ENCODE measurements at places on chromosomes 16 and 17.

GRCh38 chr16:8795091-8795490, 2.3 kb downstream of the TMEM186 start:
- no peak for DNase-seq

DNA sequence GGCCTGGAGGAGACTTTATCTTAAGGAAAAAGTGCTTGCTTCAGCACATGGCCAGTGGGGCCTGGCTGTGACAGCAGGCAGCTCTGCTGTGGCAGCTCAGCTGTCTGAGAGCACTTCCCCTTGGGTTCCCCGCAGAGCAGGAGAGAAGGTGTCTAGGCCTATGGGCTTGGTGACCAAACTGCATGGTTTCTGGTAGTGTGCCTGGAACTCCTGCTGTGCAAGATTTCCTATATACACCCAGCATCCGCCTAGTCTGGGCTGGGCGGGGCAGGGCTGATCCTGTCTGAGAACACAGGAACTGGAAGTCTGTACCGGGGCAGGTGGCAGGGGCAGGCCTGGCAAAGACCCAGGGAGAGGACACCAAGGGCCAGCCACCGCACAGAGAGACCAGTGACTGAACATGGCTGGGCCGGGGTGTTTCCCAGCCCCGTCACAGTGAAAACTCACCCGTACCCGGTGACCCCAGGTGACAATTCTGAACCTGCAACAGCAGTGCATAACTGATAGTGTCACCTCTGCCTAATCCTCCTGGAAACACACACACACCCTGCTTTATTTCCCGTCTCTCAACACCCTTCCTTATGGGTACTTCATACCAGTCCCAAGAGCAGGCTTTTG, 39.3 kb downstream of the CHD9 start:
- no peak for DNase-seq

GRCh38 chr16:12681653-12682052, 122.0 kb downstream of the CPPED1 start:
- no peak for DNase-seq

- no peak for DNase-seq
Observed at GRCh38 chr16:77585379-77586251, 136.7 kb upstream of the NUDT7 start.

Data from endodermal cell (in vitro differentiated cells).